Stimulated activated CD8-positive, alpha-beta memory T cell treated with anti-CD3 and anti-CD28 coated beads, Interleukin-2, amount 100 ng/mL, for 1 hour (primary cell): ENCODE measurements at places on chromosomes 11 and 22.

DNA sequence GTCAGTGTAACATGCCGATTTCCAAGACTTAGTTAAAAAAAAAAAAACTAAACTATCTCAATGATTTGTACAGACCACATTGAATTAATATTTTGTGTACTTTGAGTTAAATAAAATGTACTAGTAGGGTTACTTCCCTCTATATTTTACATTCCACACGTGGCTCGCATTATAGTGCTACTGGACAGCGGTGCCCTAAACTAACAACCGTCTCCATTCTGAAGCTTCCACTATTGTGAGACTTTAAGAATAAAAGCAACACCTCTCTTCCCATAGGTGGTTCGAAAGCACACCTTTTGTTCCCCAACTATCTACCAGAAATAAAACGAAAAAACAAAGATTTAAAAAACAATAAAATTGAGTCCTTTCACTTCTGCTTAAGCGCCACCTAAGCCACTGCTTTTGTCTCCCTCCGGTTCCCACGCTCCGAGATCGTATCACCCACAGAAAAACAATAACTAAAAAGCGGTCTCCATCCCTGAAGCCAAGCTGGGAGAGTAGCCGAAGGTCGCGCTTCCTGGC is 380 bp upstream of the TTC17 start:
- no peak for DNase-seq

GRCh38 chr11:114159802-114160632 is 100.5 kb downstream of the ZBTB16 start:
- DNase-seq: peak; percentile 89

DNA sequence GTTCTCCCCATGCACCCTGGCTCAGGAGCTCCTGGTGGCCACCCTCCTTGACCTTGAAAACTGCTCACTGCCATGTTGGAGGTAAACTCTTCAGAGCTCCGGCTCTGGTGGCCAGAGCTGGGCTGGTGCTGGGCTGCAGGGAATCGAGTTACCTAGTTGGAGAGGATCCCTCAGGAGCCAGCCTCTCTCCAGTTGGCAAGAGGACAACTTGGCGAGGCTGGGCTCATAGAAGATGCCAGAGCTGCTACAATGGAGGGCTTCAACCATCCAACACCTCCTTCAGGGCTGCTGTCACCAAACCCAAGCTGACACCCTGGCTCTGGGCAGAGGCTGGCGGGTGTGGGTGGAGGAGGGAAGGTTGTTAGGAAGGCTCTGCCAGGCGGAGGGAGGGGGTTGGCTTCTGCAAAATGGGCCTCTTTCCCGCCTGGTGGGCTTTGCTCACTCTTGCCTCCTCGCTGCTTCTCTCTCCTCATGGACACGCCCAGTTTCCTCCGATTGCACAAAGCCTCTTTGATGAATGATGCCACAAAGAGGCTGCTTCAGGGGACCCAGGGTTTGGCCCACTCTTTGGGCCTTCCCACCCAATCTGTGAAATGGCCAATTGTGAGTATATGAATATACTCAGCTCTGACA is 53.1 kb downstream of the THAP12 start:
- DNase-seq: no peak

- no peak for DNase-seq
These were observed 77.1 kb upstream of the PRR5 start for GRCh38 chr22:44624689-44625420.

DNA sequence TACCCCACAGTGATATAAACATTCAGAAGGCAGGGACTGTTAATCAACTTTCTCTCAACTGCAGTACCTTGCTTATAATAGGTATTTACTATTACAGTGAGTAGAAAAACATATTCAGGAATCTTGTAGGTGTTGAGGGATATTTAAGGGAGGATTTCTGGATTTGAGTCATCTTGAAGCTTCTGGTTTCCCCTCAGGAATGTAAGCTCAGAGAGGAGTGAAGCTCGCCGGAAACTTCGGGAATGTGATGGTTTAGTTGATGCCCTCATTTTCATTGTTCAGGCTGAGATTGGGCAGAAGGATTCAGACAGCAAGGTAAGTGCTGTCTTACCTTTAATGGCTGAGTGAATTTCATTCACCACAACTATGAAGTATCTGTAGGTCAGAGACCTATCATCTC is 42.9 kb downstream of the CTNND1 start:
- DNase-seq: no peak

DNA sequence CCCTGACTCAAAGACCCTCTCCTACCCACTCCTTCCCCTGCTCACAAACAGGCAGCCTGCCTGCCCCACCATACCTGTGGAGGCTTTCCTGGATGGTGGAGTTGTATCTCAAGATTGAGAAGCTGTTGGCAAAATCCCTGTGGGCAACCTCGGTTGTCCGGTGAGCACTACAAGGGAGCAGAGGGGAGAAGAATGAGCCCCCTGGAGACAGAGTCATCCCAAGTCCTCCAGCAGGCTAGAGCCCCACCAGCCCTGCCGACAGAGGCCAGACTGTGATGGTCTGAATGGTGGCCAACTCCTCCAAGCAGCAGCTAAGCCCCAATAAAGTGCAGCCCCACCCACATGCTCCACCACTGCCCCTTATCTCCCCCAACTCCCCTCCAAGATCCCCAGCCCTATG is 17.5 kb downstream of the TMPRSS13 start:
- no peak for DNase-seq

DNA sequence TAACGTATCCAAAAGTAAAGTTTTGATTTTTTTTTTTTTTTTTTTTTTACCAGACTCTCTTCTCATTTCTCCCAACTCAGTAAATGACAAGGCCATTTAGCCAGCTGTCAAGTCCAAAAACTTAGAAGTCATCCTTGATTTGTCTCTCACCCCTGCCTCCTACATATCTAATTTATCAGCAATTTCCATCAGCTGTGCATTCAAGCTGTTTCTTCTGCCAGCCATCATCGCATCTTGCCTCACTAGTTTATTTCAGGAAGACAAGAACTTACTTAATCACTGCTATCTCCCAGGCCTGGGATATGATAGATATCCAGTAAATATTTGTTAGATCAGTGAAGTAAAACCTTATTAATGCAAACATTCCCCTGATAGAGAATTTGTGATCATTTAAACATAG is 47.6 kb downstream of the SCGB1A1 start:
- no peak for DNase-seq

GRCh38 chr11:118267486-118267885 is 3.4 kb upstream of the MPZL2 start:
- no peak for DNase-seq

- DNase-seq: no peak
These were observed 5.9 kb upstream of the MRGPRF start for GRCh38 chr11:69018924-69019323.

GRCh38 chr11:73203790-73204189 is 14.3 kb upstream of the P2RY2 start:
- no peak for DNase-seq

DNA sequence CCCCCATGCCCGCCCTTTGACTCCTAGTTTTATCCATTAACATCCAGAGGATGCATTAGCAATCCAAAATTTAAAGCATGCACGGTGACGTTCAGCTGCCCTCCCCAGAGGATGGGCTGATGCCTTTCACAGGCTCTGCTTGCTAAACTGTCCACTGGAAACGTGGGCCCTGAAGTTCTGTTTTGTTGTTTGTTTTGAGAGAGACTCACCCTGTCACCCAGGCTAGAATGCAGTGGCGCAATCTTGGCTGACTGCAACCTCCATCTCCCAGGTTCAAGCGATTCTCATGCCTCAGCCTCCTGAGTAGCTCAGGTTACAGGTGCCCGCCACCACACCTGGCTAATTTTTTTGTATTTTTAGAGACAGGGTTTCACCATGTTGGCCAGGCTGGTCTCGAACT is 39.3 kb downstream of the NFRKB start:
- DNase-seq: no peak

DNA sequence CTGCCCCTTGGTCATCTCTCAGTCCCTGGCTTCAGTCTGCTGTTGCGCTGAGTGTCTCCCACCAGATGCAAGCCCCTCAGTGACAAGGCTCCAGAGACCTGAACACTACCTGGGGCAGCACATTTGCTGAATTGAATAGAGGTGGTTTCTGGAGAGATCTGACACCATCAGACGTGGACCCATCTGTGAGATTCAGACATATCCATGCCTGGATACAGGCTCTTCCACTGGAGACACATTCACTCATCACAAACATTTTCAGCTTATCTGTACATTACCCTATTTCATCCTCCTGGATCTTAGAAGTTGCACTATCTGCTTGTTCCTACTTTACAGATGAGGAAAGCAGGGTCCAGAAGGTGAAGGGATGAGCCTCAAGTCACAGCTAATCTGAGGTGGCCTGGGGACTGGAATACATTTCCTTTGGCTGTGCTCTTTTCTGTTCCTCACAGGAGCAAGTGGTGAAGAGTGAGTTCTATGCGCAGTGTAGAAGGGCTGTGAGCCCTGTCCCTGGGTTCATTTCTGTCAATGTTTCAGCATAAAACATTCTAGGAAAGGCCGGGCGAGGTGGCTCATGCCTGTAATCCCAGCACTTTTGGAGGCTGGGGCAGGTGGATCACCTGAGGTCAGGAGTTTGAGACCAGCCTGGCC is 19.0 kb downstream of the ATG16L2 start:
- DNase-seq: no peak

DNA sequence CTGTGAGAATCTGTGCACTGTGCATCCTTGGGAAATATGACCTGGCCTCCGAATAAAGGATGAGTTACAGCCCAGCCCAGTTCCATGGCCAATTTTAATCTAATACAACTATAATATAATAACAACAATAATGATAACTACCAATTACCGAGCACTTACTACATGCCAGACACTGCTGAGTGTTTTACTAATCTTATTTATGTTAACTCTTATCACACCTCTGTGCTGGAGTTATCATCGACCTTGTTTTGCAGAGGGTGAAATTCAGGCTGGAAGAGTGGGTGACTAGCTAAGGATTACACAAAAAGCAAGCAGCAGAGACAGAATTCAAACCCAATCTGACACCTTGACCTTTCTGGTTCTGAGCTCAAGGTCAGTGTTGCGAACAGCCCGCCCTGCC is 83.9 kb downstream of the GALNT18 start:
- no peak for DNase-seq

DNA sequence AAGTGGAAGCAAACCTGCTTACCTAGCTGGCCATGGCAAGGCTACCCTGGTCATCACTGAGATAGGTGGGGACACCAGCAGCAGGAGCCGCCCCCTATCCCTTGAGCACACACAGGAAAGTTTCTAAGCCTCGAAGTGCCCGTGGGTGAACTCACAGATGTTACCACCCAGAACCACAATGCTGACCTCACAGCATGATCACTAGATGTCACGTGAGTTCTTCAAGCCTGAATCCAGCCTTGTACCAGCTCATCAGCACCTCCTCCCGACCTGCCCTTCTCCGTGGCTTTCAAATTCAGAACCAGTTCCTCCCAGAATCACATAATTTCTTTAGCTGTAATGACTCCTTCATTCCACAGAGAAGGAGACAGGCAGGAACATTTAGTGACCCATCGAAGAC is 24.7 kb upstream of the TIMP3 start:
- DNase-seq: no peak

GRCh38 chr22:29820961-29821290 is 17.1 kb downstream of the ASCC2 start:
- DNase-seq: no peak

DNA sequence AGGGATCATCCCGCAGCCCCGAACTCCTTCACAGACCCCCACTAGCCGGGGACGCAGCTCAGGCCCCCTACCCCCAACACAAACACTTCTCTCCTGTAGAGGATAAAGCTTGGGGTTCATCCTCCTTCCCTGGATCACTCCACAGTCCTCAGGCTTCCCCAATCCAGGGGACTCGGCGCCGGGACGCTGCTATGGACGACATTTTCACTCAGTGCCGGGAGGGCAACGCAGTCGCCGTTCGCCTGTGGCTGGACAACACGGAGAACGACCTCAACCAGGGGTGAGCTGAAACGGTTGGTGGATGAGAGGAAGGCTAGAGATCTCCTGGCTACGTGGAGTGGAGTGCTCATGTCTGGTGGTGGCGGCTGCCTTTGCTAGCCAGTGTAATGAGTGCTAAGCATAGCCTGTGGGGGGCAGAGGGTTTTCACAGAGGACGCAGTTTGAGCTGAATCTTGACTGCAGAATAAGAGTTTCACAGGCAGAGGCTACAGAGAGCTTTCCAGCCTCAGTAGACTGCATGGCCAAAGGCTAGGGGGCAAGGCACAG is 580 bp downstream of the ILK start:
- DNase-seq: no peak
